Activated CD4-positive, alpha-beta T cell treated with anti-CD3 and anti-CD28 coated beads, Interleukin-2, amount 10 ng/mL, durations not matched to agents 24 days and 14 days (primary cell): ENCODE measurements at places on chromosomes 3 and 15. TPM values are rescaled to one million over a fixed set of nuclear protein-coding genes. Genes with fewer than 3 reads are reported as not detected.

The EXD1 gene
- total RNA-seq, result not detected in 2 replicates

The AP3B2 gene
- total RNA-seq, result not detected in 2 replicates

The PLA2G4E gene
- not detected in 2 replicates for total RNA-seq

The FAM107A gene
- not detected in 2 replicates for total RNA-seq

The ZNF502 gene
- 0.47 and 0.82 TPM in 2 replicates for total RNA-seq

The TMEM40 gene
- total RNA-seq, result not detected in 2 replicates

The AMOTL2 gene
- total RNA-seq, result not detected in 2 replicates

The LMLN gene
- 5.5 and 5.9 TPM in 2 replicates for total RNA-seq

DNA sequence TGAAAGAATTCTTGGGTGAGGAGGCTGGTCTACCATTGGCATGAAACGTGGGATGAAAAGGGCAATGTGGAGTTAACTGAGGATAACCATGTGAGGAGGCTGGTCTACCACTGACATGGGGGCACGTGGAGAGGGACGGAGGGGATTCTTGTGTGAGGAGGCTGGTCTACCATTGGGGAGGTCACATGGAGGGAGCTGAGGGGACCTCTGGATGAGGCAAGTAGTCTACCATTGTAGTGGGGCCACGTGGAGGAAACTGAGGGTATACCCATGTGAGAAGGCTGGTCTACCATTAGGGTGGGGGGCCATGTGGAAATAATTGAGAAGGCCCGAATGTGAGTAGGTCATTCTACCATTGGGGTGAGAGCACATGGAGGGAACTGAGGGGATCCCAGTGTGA, 154.1 kb downstream of the FBLN2 start:
- no peaks in the 10 kb centered on the region for H3K27me3 ChIP-seq
- H3K27ac ChIP-seq, result no peak overlapping the region
- no peak overlapping the region for H3K4me3 ChIP-seq

GRCh38 chr3:134817297-134817696, 22.2 kb downstream of the EPHB1 start:
- DNase-seq, result no peak
- H3K36me3 ChIP-seq, result no peaks in the 10 kb centered on the region
- no peaks in the 10 kb centered on the region for H3K4me1 ChIP-seq
- H3K4me3 ChIP-seq, result no peak overlapping the region
- H3K27ac ChIP-seq, result no peak overlapping the region

- peaks cover 19% of the 10 kb centered on the region for H3K27me3 ChIP-seq
- peaks cover 4% of the 10 kb centered on the region for H3K4me1 ChIP-seq
- no peak overlapping the region for H3K27ac ChIP-seq
- no peak overlapping the region for H3K4me3 ChIP-seq
These were observed 4.4 kb downstream of the KLF15 start for GRCh38 chr3:126352476-126353454.

DNA sequence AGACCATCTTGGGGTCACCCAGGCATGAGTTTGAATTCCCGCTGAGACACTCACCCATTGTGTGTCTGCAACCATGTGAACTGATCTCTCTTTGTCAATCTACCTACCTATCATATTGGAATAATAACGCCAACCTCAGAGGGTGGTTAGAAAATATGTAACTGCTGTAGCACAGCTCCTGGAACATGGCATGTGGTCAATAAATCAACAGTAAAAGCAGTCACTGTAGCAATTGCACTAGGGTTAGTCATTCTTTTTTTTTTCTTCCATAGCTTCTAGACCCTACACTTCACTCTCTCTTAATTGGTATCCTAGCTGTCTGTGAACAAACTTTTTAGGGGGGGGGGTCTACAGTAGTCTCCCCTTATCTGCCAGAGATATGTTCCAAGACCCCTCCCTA, 64.2 kb upstream of the SLCO2A1 start:
- H3K27ac ChIP-seq, result no peak overlapping the region
- no peak overlapping the region for H3K4me3 ChIP-seq
- peaks cover 4% of the 10 kb centered on the region for H3K27me3 ChIP-seq
- H3K36me3 ChIP-seq, result no peaks in the 10 kb centered on the region
- DNase-seq, result no peak

DNA sequence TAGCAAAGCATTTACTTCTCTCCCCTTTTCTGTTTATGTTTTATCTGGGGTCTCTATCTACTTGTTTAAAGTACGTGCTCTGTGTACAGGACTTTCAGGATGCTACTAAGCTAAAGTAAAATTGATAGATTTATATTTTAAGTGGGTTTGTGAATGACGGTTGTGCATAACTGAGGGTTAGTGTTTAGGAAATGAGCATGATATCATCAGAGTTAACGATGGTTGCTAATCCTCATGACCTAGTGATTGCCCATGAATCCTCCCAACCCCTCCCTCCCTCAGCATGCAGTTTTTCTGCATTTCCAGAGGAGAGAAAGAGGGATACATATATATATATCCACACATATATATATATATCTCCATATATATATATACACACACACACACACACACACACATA, 957.2 kb downstream of the TUSC7 start:
- H3K4me3 ChIP-seq, result no peak overlapping the region
- no peak overlapping the region for H3K27ac ChIP-seq
- H3K36me3 ChIP-seq, result no peaks in the 10 kb centered on the region
- no peaks in the 10 kb centered on the region for H3K27me3 ChIP-seq

DNA sequence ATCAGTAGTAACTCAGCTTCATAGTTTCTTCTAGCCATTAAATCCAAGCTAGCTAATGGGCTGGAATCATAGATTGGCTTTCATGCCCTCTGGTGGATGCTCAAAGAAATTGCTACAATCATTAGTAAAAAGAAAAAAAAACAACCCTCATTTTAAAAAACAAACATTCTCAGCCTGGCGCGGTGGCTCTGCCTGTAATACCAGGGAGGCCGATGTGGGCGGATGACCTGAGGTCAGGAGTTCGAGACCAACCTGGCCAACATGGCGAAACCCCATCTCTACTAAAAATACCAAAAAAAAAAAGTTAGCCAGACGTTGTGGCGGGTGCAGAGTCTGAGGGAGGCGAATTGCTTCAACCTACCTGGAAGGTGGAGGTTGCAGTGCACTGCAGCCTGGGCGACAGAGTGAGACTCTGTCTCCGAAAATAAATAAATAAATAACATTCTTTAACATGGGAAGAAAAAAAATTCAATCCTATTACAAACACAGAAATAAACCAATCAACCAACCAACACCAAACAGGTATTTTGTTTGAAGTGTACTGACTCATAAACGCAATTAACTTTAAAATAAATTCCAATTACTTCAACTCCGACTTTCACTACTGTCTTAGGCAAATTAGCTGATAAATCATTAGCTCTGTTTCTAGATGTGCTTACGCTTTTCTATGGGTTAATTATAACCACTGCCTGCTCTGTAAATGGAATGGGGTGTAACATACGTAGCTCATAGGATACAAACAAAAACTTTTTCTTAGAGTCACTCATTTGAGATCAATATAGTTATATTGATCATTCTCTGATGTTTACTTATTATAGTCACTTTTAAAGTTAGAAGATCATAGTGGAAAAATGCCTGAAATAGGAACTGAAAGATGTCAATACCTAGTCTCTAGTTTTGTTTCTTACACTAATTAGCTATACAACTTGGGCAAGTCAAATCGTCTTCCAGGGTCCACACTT, 24.9 kb downstream of the TMEM207 start:
- H3K4me3 ChIP-seq, result no peak overlapping the region
- peak; percentile 72 for DNase-seq
- H3K27me3 ChIP-seq, result peaks cover 5% of the 10 kb centered on the region
- no peaks in the 10 kb centered on the region for H3K36me3 ChIP-seq

GRCh38 chr3:115081444-115081843, 65.6 kb downstream of the ZBTB20 start:
- no peaks in the 10 kb centered on the region for H3K36me3 ChIP-seq
- no peak for DNase-seq
- no peaks in the 10 kb centered on the region for H3K27me3 ChIP-seq
- H3K4me3 ChIP-seq, result no peak overlapping the region
- no peaks in the 10 kb centered on the region for H3K4me1 ChIP-seq

- no peak overlapping the region for H3K4me3 ChIP-seq
- H3K27ac ChIP-seq, result peak overlapping the region; percentile 60
- peaks cover 79% of the 10 kb centered on the region for H3K36me3 ChIP-seq
- peaks cover 69% of the 10 kb centered on the region for H3K4me1 ChIP-seq
- no peak for DNase-seq
- no peaks in the 10 kb centered on the region for H3K27me3 ChIP-seq
These were observed 36.3 kb downstream of the RASGRP1 start for GRCh38 chr15:38528294-38528693.

- H3K4me1 ChIP-seq, result peaks cover 11% of the 10 kb centered on the region
- DNase-seq, result no peak
- H3K36me3 ChIP-seq, result no peaks in the 10 kb centered on the region
- H3K27ac ChIP-seq, result no peak overlapping the region
These were observed 101.3 kb downstream of the DGKG start for GRCh38 chr3:186260726-186261125.

GRCh38 chr15:55319537-55320237, 665 bp downstream of the PIGB start:
- peak overlapping the region; percentile 99 for H3K27ac ChIP-seq
- DNase-seq, result no peak
- peaks cover 27% of the 10 kb centered on the region for H3K36me3 ChIP-seq
- peak overlapping the region; percentile 97 for H3K4me3 ChIP-seq
- H3K27me3 ChIP-seq, result no peaks in the 10 kb centered on the region
- H3K4me1 ChIP-seq, result peaks cover 34% of the 10 kb centered on the region

- no peaks in the 10 kb centered on the region for H3K36me3 ChIP-seq
- H3K4me3 ChIP-seq, result no peak overlapping the region
- no peaks in the 10 kb centered on the region for H3K4me1 ChIP-seq
- H3K27ac ChIP-seq, result no peak overlapping the region
These were observed 308.3 kb downstream of the GAP43 start for GRCh38 chr3:115931581-115931980.

DNA sequence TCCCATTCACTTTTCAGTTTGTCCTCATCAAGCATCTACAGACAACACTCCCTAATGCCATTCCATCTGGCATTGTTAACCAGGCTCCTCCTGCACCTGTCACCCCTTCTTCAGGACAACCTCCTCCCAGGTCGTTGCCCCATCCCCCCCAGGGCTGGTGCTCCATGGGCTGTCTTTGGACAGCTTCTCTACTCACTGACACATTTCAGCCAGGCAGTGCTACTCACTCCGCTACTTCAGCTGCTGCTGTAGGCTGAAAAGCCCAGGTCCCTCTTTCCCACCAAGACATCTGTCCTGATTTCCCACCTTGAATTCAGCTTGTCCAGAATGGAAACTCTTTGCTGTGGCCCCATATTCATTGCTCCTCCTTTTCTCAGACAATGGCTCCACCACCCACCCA, 61.9 kb downstream of the ADAMTS17 start:
- H3K36me3 ChIP-seq, result no peaks in the 10 kb centered on the region
- H3K27me3 ChIP-seq, result no peaks in the 10 kb centered on the region
- no peak overlapping the region for H3K27ac ChIP-seq
- no peak for DNase-seq
- H3K4me3 ChIP-seq, result no peak overlapping the region

GRCh38 chr3:125356140-125357026, 18.7 kb downstream of the ZNF148 start:
- DNase-seq, result no peak
- H3K4me1 ChIP-seq, result peaks cover 47% of the 10 kb centered on the region
- peaks cover 1% of the 10 kb centered on the region for H3K36me3 ChIP-seq
- H3K27ac ChIP-seq, result peak overlapping the region; percentile 47
